ENCODE measurements at places on chromosomes 1 and 21.

GRCh38 chr1:119611701-119612113 lies 36.4 kb downstream of the ZNF697 start:
- peak; percentile 81 for DNase-seq

DNA sequence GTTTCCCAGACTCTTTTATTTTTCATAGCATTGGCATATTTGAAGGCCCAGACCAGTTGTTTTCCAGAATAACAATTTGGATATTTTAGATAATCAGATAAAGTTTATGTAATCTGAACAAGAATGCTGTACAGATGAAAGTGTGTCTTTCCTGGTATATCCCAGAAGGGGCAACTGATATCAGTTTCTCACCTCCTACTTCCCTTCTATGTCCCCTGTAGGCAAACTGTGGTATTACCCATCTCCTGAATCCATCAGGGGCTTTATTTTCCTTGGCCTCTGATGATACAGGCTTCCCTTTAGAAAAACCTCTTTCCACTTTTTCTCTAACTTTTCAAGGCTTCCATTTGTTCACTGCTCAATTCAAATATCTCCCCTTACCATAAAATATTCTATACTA lies 87.5 kb upstream of the RGS1 start:
- DNase-seq = no peak

DNA sequence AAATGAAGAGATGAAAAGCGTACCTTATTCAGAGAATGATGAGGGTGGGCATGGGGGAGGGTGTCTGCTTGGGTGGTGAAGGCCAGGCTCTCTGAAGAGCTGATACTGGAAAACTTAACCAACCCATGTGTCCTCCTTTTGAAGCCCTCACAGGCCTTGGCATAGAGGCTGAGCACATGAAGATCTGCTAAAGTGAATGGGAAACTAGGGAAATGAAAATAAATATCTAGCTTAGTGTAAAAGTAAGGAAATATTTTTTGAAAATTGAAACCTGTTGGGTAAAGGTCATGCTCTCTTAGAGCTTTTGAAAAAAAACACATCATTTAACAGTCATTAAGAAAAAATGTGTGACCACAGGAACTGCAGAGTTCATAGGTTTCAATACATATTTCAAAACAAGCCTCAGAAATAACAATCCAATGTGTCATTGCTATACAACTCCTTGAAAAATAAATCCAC lies 40.5 kb upstream of the RALGPS2 start:
- no peak for DNase-seq

GRCh38 chr1:24438423-24438901 lies 22.9 kb downstream of the NIPAL3 start:
- DNase-seq = no peak

DNA sequence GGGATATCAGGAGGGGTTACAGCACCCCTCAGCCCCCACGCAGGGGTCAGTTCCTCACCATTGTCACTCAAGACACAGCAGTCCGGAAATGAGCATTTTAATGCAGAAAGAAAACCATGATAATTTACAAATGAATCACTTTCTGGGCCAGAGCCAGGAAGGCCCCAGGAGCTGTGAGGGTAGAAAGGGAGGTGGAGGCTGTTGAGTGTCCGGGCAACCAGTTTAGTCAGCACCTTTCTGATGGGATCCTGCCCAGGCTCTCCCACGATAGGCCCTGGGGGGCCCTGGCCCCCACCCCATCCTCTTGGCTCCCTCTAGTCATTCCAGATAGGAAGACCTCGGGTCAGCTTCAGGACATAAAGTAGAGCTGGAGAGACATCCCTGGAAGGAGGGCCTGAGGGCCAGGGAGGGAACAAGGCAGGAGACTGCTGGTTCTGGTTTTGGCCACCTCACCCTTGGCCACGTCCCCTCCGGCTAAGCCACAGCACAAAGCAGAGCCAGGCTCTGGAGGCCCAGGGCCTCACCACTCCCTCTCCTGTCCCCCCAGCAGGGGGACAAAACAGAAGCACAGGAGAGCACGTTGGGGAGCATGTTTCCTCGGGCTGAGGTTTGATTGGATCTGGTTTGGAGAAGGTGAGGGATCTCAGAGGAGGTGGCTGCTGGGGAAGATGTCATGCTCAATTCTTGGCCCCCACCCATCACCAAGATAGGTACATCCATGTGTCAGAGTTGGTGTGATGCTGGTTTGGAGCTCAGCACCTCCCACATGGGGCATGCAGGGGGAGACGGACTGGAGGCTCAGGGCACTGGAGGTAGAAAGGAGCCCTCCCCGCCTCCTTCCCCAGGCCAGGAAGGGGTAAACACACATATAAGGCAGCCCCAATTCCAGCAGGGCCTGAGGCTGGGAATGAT lies 20.6 kb downstream of the ETNK2 start:
- DNase-seq = no peak

DNA sequence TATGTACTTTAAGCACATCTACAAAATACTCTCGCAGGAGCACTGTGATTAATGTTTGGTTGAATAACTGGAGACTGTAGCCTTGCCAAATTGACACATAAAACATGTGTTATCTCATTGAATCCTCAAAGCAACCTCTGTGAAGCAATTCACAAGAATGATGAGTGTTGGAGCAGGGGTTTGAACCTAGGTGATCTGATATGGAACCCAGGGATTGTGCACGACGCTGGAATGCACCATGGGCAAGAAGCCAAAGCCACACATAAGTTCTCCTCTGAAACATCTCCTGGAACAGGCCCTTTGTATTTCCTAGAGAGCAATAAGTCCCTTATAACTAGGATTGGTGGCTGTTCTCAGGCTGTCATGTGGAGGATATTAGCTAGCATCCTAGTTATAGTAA lies 124.6 kb upstream of the IVNS1ABP start:
- DNase-seq = no peak

DNA sequence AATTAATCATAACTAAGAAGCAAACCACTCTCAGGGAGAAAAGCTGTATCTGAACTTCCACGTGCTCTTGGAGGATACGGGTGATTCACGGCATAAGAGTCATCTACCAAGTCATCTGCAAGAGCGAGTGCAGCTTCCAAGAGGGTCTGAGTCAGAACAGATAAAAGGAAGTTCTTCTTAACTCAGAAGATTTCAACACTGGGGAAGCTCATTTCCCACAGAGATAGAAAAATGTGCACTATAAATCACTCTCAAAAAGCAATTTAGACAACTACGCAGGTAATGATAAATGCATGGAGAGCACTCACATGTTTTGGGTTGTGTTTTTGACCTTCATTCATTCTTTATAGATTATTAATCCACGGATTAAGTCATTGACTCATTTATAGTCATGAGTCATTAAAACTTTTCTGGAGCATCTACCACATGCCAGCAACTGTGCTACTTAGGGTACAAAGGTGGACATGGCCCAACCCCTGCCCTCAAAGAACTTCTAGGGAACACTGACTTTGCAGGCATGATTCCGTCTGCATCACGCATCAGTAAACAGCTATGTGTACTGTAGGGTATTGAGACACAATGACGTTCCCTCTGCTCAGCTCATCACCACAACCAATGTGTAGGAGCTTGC lies 20.8 kb downstream of the KCNJ15 start:
- no peak for DNase-seq

- no peak for DNase-seq
Observed at GRCh38 chr1:244002721-244003120, 48.4 kb upstream of the ZBTB18 start.

DNA sequence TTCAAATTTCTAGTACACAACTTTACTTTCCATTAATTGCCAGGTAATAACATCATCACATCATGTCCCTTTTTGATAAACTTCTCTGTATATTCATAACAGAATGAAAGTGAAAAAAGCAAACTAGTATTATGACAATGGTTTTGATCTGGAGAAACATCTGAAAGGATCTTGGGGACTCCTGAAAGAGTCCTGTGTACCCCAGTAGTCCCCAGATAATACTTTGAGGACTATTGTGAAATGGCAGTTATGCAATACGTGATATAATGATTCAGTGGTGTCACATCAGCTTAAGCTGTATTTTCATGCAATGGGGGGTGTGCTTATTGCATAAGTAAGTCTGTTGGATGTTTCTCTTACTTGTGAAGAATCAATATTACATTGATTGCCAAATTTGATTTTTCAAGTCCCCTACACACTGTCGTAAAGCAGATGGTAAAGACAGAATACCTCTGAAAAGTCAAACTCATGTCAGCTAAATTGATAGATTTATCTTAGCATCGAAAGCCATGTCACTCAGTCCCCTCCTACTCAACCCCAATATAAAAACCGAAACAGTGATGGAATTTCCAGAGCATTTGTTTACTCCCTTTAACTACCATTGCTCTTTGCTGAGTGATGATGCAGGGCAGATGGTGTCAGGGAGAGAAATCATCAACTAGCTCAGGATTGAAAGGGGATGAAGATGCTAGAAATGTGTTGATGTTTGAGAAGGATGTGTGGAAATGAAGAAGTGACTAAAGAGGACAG lies 146.7 kb upstream of the C1orf105 start:
- DNase-seq = no peak

DNA sequence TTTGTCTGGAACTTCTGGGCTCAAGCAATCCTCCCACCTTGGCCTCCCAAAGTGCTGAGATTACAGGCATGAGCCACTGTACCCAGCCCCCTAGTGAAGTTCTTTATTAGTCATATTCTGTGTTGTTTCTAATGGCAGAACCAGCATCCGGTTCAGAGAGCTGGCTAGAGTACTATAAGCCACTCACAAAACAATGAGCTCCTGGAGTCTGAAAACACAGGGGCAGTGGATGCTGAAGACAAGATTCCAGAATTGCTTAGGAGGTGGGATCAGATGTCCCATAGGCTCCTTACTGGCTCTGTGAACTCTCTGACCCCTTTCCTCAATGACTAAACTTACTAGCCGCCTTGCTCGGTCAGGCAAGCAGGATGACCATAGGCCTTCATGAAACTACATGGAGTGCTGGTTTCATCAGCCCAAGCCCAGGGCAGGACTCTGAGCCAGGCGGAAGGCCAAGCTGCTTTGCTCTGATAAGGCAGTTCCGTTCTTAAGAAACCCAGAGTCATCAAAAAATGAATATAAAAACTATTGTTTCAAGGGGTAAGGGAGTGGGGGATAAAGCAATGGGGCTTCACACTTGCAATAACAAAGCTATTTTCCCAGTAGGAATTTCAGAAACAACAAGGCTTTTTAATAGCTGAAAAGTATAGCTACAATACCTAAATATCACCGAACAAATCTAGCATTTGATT lies 8.1 kb downstream of the MTHFR start:
- no peak for DNase-seq

GRCh38 chr1:32702599-32703478 lies at the start of gene SYNC:
Gene SYNC (minus strand): TSS chr1:32702770. CDS start chr1:32702660, 110 bp downstream.
- DNase-seq = no peak

DNA sequence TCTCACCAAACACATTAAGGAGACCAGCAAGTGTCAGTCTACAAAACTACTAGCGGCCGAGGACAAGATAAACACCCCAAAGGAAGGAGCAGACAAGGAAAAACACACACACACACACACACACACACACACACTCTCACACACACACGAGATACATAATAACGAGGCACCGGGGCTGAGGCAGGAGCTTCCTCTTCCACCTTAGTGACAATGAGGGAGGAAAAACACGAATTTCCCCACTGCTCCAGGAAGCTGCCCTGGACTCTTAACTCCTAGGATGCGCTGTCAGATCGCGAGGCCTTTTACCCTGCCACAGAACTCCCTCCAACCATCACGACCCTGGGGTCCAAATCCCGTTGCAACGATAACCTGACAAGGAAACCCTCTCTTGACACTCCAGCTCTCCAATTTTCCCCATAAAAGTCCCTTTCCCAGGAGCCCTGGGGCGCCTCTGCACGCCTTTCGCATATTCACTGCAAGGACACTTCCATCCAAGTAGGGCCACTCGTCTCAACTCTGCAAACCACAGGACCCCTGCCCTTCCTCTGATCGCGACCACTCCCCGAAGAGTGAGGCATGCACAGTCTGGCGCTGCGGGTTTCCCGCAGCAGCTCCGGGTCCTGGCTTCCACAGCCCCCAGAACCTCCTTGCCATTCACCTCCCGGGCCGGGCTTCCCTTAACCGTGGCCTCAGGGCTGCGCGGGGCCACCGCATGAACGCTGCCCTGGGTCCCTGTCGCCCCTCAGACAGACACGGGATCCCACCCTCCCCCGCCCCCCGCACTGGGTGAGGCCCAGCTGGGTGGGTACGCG lies 581 bp downstream of the ETV3 start:
- DNase-seq = no peak

DNA sequence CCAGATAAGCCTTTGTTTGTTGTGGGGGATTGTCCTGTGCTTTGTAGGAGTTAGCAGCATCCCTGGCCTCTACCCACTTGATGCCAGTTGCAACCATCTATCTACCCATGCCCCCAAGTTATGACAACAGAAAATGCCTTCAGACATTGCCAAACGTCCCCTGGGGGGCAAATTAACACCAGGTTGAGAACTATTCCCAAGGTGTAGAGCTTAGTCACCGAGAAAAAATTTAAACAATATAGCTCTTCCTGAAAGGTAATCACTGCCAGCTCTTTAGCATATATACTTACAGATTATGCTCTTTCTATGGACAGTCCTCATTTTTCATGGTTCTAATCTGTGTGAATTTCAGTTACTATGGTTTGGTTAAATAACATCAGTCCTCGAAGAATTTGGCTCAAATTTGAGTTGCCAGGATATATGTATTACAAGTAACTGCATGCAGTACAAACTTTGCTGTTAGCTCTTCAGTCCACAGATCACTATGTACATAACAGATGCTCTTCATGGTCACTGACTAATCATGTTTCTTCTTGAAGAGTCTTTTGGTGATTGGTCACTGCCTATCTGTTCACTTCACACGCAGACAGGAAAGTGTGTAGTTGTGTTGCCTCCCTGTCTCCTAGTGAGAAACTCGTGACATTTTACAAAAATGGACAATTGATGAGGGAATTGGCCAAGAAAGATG lies 25.2 kb downstream of the MAPKAPK2 start:
- no peak for DNase-seq

DNA sequence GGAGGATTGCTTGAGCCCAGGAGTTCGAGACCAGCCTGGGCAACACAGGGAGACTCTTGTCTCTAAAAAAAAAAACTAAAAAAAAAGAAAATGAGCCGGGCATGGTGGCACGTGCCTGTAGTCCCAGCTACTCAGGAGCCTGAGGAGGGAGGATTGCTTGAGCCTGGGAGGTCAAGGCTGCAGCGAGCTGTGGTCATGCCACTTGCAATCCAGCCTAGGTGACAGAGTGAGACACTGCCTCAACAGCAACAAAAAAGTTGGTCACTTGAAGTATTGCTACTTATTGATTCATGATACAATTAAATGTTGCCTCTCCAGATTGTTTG lies 57.9 kb upstream of the CXADR start:
- DNase-seq = no peak

DNA sequence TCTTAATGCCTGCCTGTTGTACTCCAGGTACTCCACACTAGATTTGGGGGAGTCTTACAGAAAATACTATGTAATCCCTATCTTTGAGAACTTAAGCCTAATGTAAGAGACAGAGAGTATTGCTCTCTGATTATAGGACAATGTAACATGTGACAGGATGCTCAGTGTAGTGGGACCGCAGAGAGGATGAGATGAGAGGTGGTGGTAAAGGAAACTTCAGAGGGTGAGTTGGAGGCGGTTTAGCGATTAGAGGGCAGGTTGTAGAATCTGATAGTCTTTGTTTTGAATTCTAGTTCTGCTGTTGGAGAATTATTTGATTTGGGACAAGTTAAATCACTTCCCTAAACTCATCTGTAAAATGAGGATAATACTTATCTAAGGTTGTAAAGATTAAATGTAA lies 5.4 kb downstream of the SOAT1 start:
- no peak for DNase-seq

GRCh38 chr1:10424651-10425050 lies 5.6 kb upstream of the CENPS start:
- no peak for DNase-seq

- DNase-seq = no peak
Observed at GRCh38 chr1:206895837-206896242, 1.4 kb upstream of the IL24 start.

All from NCI-H2107 (cell line).